HS-5 (cell line): ENCODE measurements at places on chromosomes 13 and 19.

GRCh38 chr19:29831041-29831548 is 19.3 kb downstream of the CCNE1 start:
- DNase-seq = no peak

DNA sequence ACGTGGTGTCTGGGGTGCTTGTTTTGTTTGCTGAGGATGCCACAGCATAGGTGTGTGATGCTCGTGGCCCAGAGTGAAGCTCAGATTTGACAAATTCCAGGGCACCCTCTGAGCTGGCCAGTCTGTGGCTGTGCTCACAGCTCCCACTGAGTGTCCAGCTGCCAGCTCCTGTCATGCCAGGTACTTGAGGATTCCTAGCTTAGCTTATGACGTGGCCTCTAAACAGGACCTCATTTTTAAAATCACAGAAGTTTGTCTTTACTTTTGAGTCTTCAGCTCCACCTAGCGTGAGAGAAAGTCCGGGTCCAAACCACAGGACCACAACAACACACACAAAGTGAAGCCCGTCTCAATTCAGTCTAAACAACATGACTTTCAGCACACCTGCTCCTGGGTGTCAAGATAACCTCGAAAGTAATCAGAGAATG is 117.3 kb downstream of the RAB20 start:
- no peak for DNase-seq

- DNase-seq = no peak
Observed at GRCh38 chr13:40631605-40632004, 34.8 kb downstream of the FOXO1 start.

DNA sequence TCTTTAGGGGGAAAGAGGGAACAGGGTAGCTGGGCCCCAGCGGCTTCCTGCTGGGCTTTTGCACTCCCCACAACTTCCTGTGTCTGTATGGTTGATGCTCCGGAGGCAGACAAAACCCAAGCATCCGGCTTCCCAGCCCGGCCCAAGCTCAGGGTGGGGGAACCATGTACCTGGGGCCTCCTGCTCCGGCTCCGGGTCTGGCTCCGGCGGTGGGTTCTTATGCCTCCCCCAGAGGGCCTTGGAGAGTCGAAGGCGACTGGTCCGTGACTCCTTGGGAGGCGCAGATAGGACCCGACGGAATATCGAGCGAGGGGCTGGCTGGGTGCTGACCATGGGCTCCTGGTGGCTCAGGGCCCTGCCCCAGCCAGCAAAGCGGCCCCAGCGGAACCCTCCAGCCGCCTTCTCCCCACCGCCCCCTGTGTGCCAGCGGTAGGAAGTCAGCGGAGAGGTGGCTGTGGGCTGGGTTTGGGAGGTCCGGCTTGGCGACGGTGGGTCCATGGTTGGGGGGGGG is 428 bp downstream of the RASAL3 start:
- DNase-seq = no peak

DNA sequence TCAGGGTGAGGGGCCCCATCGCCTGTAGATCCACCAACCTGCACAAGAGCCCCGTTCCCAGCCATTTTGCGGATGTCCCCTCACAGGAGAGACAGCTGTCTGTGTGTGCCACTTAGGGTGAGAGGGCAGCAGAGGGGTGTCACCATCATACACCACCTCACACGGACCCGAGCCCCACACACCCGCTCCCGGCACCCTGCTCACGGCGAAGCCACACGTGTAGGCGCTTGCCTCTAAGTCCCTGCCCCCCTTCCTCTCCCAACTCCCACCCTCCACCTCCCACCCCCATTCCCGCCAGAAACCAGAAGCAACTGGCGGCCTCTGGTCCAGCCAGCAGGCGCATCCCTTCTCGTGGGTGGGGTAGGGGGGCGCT is 4.0 kb upstream of the DPF1 start:
- DNase-seq = no peak

DNA sequence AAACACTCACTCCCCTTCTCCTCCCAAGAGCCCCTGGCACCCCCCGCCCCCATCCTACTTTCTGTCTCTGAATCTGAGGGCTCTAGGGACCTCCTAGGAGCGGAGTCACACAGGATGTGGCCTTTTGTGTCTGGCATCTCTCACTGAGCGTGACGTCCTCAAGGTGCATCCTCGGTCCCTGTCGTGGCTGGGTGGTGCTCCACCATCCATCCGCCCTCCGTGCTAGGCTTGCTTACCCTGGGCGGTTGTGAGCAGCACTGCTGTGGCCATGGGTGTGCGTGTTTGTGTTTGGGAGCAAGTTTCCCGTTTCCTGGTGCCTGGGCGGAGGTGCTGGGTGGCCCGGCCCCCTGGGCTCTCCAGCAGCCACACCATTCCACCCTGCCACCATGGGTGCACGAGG is 12.2 kb downstream of the PLEKHJ1 start:
- DNase-seq = no peak

DNA sequence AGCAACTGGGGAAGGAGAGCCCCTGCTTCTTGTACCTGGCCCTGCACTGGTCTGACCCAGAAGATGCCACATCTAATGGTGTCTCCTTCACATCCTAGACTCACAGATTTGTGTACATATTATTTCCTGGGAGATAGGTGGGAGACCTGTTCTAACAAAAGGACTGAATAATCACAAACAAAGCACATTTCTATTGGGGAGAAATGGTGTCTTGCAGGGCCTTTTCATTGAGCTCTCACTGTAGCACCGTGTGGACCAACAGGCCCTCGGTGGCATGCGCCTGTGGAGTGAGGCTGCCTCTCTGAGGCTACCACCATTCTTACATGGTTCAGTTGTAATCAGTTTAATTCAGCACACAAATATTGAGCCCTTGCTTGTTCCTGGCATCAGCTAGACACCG is 989 bp upstream of the SACS start:
- no peak for DNase-seq
